Subcutaneous preadipocyte (primary cell): ENCODE measurements at places on chromosomes 2 and 18. TPM values are rescaled to one million over a fixed set of nuclear protein-coding genes. Genes with fewer than 3 reads are reported as not detected.

SULT1C4 gene
- total RNA-seq: not detected in 2 replicates

CHPF gene
- total RNA-seq: 60.4 and 92.6 TPM in 2 replicates

TRIP12 gene
- total RNA-seq: 205 and 247 TPM in 2 replicates

KIF3C gene
- total RNA-seq: 7.7 and 8.4 TPM in 2 replicates

SLC16A14 gene
- under 0.01 and 0.20 TPM in 2 replicates for total RNA-seq

NOSTRIN gene
- total RNA-seq: under 0.01 and 0.20 TPM in 2 replicates
